ENCODE measurements at places on chromosomes 2 and 18.

- no peak for DNase-seq
Observed at GRCh38 chr2:196290569-196290968, 119.2 kb upstream of the STK17B start.

DNA sequence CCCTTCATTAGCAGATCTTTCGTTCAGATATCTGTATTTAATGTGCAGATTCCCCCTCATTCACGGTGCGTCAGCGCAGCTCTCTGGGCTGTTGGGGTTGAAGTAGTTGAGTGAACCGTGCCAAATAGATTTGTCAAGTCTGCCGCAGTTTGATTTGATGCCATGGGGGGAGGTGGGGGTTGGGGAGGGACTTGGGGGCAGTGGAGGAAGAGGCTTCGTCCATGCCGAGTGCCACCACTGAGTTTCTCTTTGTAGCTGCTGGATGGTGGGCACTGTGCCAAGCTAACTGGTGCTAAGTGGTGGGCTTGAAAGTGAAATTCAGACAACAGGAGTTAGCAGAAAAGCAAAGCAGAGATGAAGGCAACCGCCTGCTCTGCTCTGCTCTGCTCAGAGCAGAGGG, 47.9 kb downstream of the NRP2 start:
- DNase-seq: no peak

DNA sequence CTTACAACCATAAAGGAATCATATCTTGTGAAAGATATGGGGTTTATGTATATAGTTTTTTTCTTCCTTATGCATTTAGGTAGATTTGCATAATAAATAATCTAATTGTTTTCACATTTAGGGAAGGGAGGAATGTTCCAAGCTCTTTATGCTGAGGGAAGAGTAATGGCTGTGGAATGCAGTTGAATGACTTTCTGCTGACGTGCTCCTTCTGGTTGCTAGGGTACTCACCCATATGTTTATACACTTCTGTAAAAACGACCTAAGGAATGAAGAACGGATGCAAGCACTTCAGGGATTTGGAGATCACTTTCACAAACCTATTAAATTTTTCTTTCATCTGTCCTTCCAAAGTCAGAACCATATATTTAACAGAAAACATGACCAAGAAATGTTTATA, 29.2 kb upstream of the PPP4R1 start:
- no peak for DNase-seq

DNA sequence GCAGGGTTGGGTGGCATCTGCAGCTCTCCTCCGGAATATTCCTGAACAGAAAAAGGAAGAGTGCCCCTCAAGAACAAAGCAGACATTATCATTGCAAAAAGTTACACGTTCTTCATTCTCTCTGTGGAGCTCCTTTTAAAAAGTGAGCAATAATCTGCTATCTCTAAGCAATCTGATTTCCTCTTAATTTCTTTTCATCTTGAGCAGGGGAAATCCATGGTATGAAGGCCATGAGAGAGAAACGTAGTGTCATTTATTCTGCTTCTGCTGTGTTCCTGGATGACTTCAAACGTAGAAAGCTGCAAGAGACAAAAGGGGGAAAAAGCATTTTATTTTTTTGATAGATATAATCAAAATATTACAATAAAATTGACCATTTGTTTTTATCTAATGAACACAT, 16.9 kb downstream of the SMIM21 start:
- no peak for DNase-seq

DNA sequence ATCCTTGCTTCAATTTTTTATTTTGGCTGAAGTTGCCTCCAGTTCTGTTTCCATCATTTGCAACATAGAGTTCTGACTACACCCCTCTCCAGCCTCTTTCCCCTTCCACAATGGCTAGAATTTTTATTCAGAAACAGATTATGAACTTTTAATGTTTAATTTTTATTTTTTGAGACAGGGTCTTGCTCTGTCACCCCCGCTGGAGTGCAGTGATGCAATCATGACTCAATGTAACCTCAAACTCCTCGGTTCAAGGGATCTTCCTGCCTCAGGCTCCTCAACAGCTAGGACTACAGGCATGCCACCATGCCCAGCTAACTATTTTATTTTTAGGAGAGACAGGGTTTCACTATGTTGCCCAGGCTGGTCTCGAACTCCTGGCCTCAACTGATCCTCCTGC, 2.8 kb downstream of the NTSR2 start:
- no peak for DNase-seq

DNA sequence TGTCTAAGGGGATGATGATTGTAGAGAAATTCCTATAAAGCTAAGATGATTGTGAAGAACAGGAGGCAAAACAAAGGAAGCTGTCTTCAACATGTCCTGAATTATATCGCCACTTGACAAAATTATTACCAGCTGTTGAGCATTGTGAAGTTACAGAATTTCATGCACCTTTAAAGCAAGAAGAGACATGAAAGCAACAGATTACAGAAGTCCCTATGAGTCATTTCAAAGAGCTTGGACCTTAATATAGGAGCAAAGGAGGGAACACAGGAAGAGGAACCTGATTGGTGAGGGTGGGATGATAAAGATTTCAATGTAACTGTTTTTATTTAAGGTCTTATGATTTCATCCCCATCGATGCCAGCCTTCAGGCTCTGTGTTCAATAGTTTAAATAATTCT, 526.9 kb upstream of the HNMT start:
- no peak for DNase-seq

DNA sequence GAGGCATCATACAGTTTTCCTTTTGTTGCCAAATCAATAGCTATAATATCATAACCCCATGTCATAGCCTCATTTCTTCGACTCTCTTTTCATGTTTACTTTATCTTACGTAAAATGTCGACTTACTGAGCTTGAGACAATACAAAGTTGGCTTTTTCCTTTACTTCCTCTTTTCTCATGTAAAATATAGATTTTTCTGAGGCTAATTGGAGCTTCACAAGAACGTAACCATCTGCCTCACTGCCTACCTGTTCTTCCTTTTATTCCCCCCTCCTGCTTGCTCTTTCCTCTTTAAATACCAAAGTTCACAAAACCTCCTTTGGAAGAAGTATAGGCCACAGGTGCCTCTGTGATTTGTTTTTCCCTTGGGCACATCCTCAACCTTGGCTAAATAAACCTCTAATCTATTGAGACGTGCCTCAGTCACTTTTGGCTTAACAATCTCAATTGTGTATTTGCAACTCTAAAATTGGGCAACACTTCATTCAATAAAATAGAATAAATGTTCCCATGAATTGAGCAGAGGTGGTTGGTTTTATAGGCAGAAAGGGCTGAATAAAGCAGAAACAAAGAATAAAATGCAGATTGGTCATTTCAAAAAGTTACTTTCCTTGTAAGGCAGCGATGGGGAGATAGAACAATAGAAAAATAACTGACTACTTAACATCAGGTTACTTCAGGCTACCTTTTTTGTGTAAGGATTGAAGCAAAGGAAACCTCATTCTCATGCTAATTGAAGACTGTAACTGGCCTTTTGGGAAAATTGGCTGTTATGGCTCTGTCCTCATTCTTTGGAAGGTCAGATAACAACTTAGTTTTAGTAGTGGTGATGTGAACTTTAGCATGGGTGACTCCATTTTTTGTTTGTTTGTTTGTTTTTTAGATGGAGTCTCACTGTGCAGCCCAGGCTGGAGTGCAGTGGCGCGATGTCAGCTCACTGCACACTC, 21.3 kb downstream of the COMMD1 start:
- DNase-seq: no peak

GRCh38 chr2:8265476-8266226, 416.2 kb upstream of the ID2 start:
- DNase-seq: no peak

DNA sequence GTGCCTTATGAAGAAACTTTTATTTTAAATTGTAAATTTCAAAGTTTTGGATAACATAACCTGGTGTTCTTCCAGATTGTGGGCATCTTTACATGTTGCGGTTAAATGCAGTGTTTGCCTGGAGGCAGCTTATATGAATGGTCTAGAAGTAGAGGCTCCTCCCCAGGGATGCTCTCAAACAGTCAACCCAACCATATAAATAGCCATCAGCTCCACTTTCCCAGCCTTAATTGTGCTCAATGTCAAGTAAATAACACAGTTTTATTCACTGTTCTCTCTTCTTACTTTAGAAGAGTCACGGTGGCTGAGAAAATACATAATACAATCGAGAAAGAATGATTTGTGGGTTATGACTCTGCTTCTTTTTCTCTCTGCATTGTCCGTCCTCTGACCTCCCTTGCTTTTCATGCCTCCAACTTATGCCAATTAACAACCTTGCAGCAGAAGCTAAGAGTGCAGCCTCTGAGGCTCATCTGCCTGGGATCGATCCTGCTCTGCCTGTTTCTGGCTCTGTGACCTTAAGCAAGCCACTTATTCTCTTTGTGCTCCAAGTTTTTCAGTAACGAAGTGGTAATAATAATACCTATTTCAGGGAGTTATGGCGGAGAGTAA, 100.3 kb downstream of the DAW1 start:
- no peak for DNase-seq

- no peak for DNase-seq
Observed at GRCh38 chr2:128664499-128664971, 345.9 kb upstream of the HS6ST1 start.

DNA sequence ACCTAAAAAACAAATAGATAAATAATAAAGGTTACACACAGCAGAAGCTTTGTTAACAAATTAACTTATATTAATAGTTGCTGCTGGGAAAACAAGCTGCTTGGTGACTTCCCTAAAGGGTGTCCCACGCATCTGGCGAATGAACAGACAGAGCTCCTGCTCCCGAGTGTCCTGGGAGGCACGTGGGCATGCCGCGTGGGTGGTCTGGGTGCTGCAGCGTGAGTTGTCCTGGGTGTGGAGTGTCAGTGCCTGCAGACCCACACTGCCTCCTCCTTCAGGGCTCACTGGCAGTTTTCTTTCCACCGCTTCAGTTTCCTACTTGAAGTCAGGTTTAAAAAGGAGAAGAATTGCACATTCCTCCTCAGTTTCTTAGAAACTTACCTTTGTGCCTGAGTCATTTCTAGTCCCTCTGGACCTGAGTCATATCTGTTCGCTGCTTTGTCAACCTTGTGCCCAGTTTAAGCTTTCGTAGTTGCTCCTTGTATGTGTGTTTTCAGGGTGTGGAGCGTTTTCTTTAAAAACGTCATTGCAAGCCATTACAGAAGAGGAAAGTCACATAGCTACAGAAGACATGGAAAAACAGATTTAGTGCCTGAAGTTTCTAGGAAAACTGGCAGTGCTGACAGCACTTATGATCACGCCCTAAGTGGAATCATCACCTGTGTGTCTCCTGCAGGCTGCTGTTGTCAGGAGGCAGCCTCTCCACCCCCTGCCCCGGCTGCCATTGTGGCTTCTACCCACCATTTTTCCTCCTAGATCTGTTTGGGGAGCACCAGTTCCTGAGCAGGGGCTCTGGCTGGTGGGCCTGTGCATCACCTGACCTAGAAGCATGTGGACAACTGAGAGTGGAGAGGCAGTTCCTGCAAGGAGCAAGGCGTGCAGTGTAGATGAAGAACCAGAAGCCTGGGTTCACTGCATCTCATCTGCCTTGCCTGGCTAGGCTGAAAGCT, 24.5 kb downstream of the IMPA2 start:
- no peak for DNase-seq

DNA sequence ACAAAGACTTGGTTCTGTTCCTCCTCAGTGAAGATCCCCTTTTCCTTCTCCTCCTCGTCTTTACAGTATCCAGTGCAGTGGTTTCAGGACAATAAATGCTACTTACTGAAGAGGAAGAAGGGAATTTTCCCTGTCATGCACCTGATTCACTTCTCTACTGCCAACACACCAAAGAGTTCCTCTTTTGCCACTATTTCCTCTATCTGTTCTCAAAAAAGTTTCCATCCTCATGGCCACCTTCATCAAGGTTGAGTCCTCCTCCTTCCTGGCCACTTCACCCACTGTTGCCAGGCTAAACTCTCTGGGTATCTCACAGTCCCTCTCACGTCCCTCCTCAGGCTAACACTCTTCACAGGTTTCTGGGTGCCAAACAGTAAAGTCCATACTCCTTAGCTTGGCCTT, 41.7 kb downstream of the PLEKHM3 start:
- DNase-seq: no peak

DNA sequence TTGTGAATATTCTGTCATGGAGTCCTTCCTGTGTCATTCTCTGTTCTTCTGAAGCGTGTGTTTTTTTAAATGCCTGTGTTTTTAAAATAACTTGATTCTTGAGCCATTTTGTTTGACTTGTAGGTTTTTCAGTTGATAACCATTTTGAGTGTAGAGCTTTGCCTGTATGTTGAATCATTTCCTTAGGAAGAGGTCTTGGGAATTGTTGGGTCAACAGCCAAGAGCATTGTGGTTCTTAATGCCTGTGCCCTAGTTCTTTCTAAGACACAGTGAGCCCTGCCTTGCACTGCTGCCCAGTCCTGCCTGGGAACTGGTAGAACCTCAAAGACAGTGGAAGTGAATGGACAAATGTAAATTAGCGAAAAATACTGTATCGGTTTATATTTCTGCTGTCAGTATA, 25.9 kb downstream of the RAB12 start:
- no peak for DNase-seq

- DNase-seq: no peak
Observed at GRCh38 chr2:212299333-212299732, 239.3 kb downstream of the ERBB4 start.

DNA sequence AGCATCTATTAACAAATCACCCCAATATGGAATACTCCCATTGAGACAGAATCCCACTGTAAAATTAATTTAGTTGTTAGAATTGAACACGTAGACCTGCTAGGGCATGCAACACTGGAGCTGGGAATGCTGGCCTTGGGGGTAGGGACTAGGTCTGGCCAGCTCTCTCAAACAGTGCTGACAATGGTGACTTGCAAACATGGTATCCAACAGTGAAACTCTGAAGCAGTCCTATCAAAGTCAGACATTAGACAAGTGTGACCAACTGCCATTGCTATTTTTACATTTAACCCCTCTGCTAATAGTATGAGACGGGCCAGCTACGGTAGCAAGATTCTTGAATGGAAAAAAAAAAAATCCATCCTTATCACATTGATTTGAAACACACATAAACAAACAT, 7.2 kb downstream of the E2F6 start:
- DNase-seq: no peak

DNA sequence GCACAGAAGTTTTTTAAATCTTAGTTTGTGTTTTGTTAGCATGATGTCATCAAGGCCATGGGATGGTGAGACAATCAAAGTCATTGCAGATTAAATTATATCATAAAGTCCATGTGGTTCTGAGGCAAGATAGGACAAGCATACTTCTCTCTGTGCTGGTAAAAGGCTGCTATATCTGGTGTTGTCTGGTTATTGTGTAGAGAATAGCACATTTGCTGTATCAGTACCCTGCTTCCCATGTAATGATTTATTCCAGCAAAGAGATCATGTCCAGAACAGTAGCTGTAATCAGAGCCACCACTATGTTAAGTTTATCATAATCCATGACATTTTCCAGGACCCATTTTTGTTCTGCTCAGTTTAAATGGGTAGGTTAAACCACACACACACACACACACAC, 123.0 kb downstream of the TTC27 start:
- no peak for DNase-seq

- no peak for DNase-seq
Observed at GRCh38 chr18:71831039-71831438, 713.1 kb downstream of the CBLN2 start.

DNA sequence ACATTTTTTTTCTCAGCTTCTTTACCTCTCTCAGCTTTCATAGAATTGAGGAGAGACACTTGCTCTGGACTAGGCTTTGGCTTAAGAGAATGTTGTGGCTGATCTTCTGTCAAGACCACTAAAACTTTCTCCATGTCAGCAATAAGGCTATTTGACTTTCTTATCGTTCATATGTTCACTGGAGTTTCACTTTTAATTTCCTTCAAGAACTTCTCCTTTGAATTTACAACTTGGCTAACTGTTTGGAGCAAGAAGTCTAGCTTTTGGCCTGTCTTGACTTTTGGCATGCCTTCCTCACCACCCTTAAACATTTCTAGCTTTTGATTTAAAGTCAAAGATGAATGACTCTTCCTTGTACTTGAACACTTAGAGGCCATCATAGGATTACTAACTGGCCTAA, 104.4 kb upstream of the SLC39A10 start:
- no peak for DNase-seq

All from activated T-helper 9 cell treated with anti-CD3 and anti-CD28 coated beads, Interleukin-2, amount 50 U/mL, for 16 hours (primary cell).